ENCODE measurements at places on chromosomes 5 and 9.

GRCh38 chr5:35162848-35163709, 67.2 kb downstream of the PRLR start:
- DNase-seq = no peak

GRCh38 chr5:67435032-67435431, 238.4 kb upstream of the CD180 start:
- DNase-seq = no peak

- no peak for DNase-seq
Observed at GRCh38 chr5:92703976-92704375, 877.0 kb downstream of the NR2F1-AS1 start.

- DNase-seq = no peak
Observed at GRCh38 chr9:7894231-7894630, 94.7 kb upstream of the DMAC1 start.

- no peak for DNase-seq
Observed at GRCh38 chr5:108379722-108380530, 2.0 kb downstream of the FBXL17 start.

DNA sequence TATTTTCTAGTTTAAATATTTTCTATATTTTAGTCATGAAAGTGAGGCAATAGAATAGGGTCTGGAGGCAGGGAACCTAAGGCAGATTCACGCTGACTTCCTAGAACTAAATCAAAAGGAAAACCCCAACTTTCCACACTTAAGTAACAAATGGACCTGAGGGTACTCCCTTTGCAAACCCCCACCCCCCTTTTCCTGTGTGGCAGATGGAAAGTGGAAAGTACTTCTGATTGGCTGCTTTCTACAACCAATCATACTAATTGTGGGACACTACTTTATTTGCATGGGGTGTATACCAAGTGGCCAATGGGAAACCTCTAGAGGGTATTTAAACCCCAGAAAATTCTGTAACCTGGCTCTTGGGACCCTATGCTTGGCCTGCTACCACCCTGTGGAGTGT, 4.8 kb upstream of the CENPH start:
- no peak for DNase-seq
